ENCODE measurements at places on chromosomes 7 and 10.

GRCh38 chr7:39515534-39516228 is 50.5 kb upstream of the YAE1 start:
- DNase-seq, result no peak

GRCh38 chr7:122885583-122886356 is 490 bp downstream of the CADPS2 start:
- DNase-seq, result no peak

DNA sequence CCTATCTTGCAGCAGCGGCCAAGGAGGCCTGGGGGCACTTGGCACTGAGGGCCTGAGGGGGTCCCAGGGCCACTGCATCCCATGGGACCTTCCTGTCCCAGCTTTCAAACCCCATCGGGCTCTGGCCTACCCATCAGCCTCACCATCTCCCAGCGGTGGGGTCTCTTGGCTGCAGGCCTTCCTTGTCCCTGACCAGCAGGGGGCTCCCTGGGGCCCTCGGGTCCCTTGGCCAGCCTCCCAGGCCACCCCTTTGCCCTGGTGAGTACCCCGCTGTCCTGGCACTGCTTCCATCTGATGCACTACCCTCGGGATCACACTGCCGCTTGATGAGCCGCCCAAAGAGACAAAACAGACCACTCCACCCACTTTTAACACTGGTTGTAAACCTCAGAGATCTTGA is 43.5 kb downstream of the YKT6 start:
- DNase-seq, result no peak

DNA sequence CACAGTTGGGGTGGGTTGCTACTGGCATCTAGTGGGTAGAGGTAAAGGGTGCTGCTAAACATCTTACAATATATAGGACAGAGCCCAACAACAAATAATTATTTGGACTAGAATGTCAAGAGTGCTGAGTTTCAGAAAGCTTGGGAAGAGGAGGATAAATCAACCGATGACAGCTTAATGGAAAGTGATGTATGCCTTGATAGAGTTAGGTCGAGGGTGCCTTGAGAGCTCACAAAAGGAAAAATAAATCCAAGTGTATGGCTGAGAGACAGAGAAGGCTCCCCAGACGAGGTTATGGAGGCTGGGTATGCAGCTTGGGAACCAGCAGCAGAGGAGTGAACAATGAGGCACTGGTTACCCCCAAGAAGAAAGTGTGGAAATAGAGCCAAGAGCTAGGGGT is 211.1 kb downstream of the HDAC9 start:
- DNase-seq, result no peak

- no peak for DNase-seq
Measured at GRCh38 chr7:78165854-78166253, 367.3 kb downstream of the PHTF2 start.
